ENCODE measurements at places on chromosomes 1 and 21. TPM values are rescaled to one million over a fixed set of nuclear protein-coding genes. Genes with fewer than 3 reads are reported as not detected.

HPDL gene
- 5.0 TPM for total RNA-seq

IFNGR2 gene
- 54.8 TPM for total RNA-seq

SIPA1L2 gene
- total RNA-seq, result 8.3 TPM

PLA2G5 gene
- not detected for total RNA-seq

WLS gene
- total RNA-seq, result 18.8 TPM

INPP5B gene
- 4.5 TPM for total RNA-seq

CD34 gene
- total RNA-seq, result not detected

Measured in A549 treated with CORT108297 at 1 μM for 4 hours (cell line).